ENCODE measurements at places on chromosomes 3 and 15.

GRCh38 chr15:89768071-89768500 is 8.0 kb upstream of the MESP2 start:
- DNase-seq: no peak

GRCh38 chr15:85541744-85542143 is 161.3 kb downstream of the AKAP13 start:
- peak; percentile 13 for DNase-seq

DNA sequence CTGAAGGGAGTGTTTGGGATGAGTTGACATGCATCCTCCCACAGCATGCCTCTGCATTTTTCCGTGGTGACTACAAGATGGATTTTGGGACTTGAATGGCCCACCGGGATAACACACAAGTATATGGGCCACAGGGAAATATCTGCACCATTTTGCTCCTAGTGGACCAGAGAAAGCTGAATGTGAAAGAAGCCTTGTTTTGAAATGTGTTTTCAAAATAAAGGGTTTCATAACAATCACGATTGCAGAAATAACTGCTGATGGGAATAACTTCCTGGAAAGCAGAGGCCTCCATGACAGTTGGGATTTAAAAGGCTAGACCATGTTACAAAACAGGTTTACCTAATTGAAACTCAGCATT is 77.5 kb upstream of the PRR23C start:
- no peak for DNase-seq

DNA sequence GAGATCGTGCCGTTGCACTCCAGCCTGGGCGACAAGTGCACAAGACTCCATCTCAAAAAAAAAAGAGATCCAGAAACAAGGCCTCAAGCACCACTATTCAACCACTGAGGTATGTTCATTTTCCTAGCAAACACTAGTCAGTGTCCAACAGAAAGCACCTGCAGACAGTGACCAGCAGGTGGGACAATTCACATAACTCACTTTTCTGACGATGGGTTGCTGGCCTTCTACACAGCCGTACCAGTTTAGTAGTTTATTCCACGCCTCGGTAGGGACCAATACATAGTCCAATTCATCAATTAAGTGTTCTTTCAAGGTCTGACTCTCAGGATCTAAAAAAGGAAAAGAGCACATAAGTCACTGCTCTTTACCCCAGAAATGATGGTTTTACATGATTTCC is 12.4 kb downstream of the USP4 start:
- DNase-seq: no peak

- DNase-seq: no peak
Measured at GRCh38 chr3:195075199-195075940, 195.6 kb downstream of the XXYLT1 start.

- no peak for DNase-seq
Measured at GRCh38 chr3:50174947-50175524, 16.4 kb upstream of the GNAT1 start.

DNA sequence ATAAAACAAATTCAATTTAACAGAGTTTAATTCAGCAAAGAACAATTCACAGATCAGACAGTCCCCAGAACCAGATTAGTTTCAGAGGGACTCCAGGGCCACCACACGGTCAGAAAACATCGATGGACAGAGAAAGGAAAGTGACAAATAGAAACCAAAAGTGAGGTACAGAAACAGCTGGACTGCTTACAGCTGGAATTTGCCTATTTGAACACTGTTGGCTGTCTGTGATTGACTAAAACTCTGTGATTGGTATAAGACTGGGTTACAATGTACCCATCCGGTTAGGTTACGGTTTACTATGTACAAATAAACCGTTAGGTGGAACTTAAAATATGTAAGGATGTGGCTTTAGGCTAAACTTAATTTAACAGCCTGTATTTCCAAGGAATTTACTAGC is 30.3 kb downstream of the MOBP start:
- DNase-seq: no peak

GRCh38 chr3:131494706-131495105 is 8.1 kb downstream of the MRPL3 start:
- DNase-seq: no peak

DNA sequence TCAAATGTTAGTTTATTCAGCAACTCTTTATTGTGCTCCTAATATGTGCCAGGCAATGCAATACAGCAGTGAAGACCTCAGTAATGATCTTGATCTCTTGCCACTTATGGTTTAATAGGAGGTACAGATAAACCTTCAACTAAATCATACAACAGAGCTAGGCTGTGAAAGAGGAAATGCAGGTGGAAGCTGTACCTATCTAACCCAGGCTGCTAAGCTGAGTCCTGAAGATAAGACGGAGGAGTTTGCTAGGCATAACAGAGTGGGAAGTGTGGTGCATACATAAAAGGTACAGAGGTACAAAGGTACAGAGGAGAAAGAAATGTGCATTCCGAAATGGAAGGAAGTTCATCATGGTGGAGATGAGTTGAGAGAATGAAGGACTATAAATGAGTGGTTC is 35.0 kb downstream of the KBTBD8 start:
- no peak for DNase-seq

GRCh38 chr3:97350971-97351370 is 413.6 kb upstream of the ARL6 start:
- no peak for DNase-seq

- no peak for DNase-seq
Measured at GRCh38 chr3:173538410-173538809, 140.9 kb downstream of the NLGN1 start.

- DNase-seq: no peak
Measured at GRCh38 chr15:93118904-93119303, 29.9 kb upstream of the RGMA start.

DNA sequence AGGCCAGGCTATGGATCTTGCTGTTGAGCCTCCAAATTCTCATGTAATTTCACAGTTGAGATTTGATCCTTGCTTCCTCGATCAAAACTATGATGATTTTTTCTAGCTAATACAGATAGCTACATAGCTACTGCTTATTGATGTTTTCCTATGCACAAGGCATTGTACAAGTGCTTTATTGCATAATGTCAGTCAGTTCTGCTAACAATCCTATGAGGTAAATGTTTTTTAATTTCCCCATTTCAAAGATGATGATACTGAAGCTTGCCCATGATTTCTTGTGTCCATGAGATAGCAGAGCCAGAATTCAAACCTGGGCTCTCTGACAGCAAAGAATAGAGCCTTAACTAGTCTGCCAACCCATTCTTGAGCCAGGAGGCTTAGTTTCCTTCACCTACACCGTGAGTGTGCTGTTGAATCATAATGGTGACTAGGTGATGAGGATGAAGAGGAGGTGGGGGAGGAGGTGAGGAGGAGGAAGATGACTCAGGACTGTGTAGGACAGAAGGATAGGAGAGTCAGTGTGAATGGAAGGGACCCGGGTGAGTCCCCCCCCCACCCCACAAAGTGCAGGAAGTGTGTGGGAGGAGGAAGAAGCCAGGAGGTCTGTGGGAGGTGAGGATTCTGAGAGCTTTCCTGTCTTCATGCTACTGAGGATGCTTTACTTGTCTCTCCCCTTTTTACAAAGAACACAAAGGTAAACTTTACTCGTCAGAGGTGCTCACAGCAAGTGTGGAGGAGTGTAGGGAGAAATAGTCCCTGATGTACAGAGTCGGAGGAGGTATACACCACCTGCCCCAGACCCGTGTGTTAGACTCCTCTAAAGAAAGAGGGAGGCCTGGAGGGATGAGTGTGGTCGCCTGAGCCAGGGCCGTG is 3.6 kb downstream of the TAGLN3 start:
- DNase-seq: peak; percentile 57

- DNase-seq: no peak
Measured at GRCh38 chr3:126937533-126937932, 45.4 kb upstream of the PLXNA1 start.

DNA sequence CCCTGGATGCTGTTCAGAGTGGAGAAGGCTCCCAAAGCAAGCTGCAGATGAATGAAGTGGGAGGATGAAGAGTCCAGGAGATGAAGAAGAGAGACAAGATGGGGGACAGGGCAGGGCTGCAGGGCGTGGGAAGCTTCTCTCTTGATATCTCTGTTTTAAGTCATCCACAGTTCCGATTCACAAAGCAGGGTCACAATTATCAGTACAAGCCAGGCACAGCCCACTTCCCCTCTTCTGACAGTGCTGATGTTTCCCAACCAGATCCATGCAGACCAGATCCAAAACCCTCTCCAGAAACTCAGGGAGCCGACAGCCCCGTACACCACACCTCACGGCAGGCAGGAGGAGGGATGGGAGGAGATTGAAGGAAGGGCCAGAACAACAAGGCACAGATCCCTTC is 31.1 kb downstream of the NTRK3 start:
- no peak for DNase-seq

DNA sequence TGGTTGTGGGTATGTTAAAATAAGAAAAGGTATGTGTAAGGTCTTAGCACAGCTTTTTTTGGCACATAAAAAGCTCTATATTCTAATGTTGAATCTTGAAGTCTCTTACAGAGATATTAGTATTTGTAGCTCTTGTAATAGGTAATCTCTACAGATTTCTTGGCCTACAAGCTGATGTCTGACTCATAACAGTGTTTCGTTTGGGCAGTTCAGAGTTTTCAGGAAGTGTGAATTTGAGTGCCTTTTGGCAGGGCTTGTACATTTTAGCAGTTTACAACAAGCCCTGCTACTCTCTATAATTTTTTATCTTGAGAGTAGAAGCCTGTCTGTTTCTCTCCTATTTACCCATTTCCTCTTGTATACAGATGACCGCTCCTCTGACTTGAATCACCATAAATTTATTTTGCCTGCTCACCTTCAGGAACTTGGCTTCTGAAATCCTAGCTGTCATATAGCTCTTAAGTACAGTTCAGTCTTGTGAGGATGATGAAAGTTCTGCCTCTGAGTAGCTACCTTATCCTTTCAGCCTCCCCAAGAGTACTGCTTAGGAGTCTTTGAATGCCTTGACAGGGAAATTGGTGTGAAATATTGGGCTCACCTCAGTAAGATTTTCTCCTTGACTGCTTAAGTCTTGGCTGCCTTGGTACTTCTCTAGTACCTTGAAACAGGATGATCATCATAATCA is 419.9 kb upstream of the RARB start:
- no peak for DNase-seq

GRCh38 chr3:17151598-17152373 is 267.0 kb downstream of the PLCL2 start:
- DNase-seq: peak; percentile 87

- DNase-seq: no peak
Measured at GRCh38 chr3:30632521-30632920, 26.1 kb downstream of the TGFBR2 start.

DNA sequence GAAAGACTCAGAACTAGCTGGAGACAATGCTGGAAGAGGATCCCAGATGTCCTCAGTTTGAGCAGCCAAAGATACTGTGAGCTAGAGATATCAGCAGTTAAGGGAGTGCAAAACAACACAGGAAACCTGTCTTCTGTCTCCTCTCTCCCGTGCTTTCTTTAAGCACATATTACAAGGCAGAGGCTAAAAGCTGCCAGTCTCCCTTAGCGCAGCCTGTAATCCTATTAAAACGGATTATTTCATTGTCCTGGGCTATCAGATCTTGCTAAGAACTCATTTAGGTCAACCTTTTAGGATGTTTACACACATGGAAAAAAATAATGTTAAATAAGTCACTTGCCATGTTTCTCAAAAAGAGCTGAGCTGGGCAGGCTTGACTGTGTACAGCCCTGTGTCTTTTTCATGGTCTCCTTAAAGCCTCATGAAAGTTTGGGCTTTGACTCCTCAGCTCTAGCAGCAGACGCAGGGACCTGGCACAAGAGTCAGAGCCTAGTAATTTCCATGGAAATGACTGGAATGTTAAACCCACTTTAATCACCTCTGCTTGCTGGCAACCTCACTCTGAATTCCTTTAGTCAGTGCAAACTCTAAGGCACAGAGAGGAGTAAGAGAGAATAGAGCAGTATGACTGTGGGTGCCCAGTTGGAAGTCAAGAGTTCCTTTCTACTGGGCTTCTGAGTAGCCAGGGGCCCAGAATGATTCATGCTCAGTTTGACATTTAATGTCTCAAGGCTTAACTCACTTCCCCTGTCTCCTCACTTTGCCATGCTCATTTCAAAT is 491.9 kb downstream of the NTRK3 start:
- no peak for DNase-seq

- DNase-seq: no peak
Measured at GRCh38 chr3:38731522-38731921, 82.0 kb upstream of the SCN5A start.

DNA sequence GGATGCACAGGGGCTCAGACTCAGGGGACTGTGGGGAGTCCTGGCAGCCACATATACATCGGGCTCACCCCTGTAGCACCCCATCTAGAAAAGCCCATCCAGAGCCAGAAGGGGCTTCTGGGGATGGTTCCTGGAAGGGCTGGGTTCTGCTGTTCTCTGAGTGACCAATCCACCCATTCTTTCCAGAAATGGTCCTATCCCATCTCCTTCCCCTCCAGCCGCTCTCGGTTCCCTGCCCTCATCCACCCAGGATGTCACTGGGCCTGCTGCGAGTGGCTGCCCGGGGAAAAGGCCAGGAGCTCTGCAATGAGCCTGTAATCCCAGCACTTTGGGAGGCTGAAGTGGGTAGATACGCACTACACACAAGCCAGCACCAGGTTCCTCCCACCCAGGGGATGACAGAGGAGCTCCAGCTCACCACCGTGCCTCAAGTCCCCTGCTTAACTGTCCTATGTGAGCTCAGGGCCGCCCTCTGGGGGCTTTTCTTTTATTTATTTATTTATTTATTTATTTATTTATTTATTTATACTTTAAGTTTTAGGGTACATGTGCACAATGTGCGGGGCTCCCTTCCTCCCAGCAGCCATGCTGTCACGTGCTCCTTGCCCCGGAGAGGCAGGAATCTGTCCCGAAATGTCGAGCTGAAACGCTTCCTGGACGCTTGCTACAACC is 13.6 kb upstream of the CSK start:
- no peak for DNase-seq

DNA sequence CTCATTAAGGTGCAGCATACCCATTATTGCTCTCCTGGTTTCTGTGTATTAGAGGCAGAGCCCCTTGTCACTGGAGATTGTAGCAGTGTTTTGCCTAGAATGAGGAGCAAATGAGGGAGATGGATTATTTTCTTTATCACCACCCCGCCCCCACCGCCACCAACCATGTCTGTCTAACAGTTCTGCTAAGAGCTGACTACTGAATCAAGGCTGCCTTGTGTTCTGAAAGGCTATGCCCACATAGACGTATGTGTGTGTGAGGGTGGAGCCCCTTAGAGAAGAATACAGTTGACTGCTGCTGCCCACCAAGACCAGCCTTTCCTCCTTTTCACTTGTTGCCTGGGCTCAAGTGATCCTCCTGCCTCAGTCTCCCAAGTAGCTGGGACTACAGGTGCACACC is 47.4 kb downstream of the RAD54L2 start:
- DNase-seq: no peak

- DNase-seq: no peak
Measured at GRCh38 chr3:61008153-61008997, 242.9 kb downstream of the FHIT start.

- DNase-seq: no peak
Measured at GRCh38 chr3:30289324-30289723, 317.1 kb upstream of the TGFBR2 start.

DNA sequence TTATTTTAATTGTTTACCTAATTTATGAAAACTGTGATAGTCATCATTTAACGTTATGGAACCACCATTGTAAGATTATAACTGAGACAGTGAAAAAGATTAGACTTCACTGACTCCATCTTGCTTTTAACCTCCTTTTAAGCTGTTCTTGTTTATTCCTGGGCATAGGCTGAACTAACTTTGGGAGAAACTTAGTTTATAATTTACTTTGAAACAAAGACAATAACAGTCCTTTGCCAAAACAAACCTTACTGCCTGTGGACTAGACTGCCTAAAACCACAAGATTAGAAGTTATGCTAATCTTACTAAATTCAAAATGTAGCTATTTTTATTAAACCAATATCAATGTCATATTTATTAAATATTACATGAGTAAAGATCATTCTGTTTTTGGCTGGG is 44.3 kb upstream of the TMEM45A start:
- DNase-seq: no peak

Measured in stimulated activated naive CD4-positive, alpha-beta T cell treated with Interleukin-2 at 50 U/mL for 16 hours (primary cell).